M059J (cell line): ENCODE measurements at places on chromosomes 1 and 21. TPM values are rescaled to one million over a fixed set of nuclear protein-coding genes. Genes with fewer than 3 reads are reported as not detected.
A peak's percentile ranks its signal among the peaks of the same experiment; 100 is the strongest.

The CFHR1 gene
- not detected in 2 replicates for total RNA-seq

- DNase-seq: no peak
Observed at GRCh38 chr21:43728154-43728466, 9.2 kb downstream of the PDXK start.

DNA sequence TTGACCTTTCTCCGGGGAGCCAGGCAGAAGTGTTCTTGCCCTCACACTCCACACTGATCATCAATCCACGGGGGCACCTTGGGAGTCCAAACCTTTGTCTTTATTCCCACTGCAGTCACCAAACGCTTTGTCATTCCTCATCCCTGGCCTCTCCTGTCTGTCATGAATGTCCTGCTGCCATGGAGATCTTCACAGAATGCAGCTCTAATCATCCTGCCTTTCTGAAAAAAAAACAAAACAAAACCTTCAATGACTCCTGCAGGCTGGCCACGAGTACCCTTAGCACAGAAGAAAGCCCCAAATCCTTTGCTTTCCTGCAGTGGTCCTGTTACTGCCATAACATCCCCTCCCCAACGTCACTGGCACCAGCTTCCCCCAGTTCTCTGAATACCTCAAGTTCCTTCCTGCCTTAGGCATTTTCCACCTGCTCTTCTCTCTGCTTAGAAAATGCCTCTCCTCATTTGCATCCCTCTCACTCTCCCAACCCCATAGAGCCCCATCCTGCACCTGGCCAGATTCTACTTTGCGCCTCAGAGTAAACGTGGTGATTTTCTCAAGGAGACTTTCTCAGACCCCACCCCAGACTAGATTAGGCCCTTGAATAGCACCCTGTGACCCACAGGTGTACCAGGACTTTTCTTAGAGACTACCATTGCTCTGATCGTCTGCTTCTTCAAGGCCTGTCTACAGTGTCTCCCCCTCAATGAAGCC, 131.2 kb downstream of the AK5 start:
- peak; percentile 62 for DNase-seq

The LCE3E gene
- total RNA-seq: not detected in 2 replicates

GRCh38 chr1:211258310-211258755, 833 bp upstream of the RCOR3 start:
- DNase-seq: peak; percentile 84

The GBP6 gene
- 0.22 and 0.57 TPM in 2 replicates for total RNA-seq

GRCh38 chr1:231376101-231376500, 38.0 kb downstream of the SPRTN start:
- DNase-seq: peak; percentile 66

GRCh38 chr21:42490720-42491119, 5.3 kb downstream of the RSPH1 start:
- no peak for DNase-seq

The LCE2B gene
- not detected in 2 replicates for total RNA-seq

DNA sequence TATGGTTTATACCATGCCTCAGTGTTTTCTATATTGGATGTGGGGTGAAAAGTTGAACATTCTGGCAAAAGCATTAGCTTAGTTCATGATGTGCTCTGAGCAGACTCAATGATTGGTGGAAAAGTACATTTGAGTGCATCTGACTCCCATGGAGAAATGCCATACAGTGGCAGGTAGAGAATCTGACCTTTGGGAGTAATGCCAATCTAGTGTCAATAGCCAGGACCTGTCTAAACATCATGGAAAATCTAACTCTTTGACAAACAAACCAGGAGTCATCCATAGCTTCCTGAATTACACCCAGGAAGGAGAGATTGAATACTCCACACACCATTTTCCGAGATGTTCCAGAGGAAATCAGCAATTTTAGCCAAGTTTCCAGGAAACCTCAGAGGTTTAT, 51.0 kb downstream of the XCL1 start:
- no peak for DNase-seq

- DNase-seq: no peak
Observed at GRCh38 chr1:236837897-236838296, 42.8 kb downstream of the MTR start.

DNA sequence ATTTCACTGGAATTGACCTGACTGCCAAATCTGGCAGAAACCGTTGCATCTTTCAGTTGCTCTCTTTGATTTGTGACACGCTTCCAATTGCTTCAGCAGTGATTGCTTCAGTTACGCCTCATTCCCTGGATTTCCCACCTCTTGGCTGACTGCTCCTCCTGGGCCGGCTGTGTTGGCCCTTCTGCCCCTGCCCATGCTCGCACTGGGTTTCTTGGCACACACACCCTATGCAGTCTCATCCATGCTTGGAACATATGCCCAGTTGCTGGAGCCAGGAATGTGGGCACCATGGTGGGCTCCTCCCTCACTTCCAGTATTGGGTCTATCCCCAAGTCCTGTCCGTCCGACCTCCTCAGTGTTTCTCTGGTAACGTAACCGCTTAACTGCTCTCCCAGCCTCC, 2.2 kb upstream of the ZBTB21 start:
- no peak for DNase-seq

- peak; percentile 26 for DNase-seq
Observed at GRCh38 chr21:24045775-24046215, 1561.5 kb downstream of the MRPL39 start.

DNA sequence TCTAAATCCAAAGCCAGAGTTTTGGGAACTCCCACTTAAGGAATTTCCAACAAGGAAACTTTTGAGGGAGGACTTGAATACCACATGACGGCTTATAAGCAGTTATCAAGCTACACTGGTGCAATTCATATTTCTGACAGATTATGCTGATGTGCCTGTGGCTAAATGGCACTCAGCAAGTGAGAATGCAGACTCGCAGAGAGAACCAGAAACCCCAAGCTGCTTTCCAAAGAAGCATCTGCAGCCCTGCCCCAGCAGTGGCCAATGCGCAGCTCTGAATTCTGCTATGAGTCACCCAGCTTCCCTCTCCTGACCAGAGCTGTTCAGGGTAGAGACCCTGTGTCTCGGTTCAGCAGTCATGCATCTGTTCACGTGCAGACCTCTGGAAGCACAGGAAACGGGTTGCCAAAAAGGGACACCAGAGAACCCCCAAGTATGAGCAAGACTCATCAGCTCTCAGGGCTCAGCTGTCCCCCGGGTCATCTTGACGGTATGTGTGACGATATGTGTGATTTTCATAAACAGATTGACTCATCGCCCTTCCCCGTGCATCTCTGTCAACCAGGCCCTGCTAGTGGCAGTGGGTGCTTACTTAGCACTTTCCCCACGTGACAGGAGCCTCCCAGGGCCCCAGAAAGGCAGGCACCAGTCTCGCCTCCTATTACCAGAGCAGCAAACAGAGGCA, 76.3 kb downstream of the ITPKB start:
- peak; percentile 98 for DNase-seq

DNA sequence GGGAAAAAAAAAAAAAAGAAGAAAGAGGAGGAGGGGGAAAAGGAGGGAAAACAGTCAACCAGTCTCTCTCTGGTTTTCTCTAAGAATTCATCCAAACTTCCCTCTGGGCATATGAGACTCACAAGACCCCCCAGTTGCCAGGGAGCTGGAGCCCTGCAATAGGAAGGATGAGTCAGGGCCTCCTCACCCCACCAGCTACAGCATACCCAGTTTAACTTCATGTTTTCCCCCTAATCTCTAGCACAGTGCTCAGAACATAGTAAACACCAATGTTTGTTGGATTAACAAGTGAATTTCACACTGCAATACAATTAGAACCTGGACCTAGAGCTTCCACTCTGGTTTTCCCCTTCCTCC, 7.8 kb downstream of the F11R start:
- DNase-seq: peak; percentile 82

The GPR25 gene
- total RNA-seq: not detected in 2 replicates

DNA sequence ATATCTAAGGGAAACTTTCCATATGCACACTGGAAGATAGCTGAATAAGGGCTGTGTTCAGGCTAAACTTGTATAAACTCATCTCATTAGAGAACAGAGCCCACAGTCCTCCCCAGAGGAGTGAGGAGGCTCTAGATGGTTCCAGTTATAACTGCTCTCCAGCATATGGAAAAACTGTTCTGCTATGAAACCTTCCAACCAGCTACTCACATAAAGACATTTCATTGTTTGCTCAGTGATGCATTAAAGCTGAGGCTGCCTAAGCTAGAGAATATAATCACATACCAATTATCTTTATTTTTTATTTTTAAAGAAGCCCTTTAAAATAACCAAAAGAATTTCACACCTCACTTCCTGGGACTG, 13.3 kb downstream of the AHCYL1 start:
- DNase-seq: no peak

DNA sequence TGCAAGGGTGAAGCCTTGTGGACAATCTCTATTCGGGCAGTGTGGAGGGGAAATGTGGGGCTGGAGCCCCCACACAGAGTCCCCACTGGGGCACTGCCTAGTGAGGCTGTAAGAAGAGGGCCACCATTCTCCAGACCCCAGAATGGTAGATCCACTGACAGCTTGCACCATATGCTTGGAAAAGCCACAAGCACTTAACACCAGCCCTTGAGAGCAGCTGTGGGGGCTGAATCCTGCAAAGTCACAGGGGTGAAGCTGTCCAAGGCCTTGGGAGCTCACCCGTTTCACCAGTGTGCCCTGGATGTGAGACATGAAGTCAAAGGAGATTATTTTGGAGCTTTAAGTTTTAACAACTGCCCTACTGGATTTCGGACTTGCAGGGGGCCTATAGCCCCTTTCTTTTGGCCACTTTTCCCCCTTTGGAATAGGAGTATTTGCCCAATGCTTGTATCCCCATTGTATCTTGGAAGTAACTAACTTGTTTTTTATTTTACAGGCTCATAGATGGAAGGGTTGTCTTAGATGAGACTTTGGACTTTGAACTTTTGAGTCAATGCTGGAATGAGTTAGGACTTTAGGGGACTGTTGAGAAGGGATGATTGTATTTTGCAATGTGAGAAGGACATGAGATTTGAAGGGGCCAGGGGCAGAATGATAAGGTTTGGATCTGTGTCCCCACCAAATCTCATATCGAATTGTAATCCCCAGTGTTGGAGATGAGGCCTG, 16.3 kb upstream of the COL6A1 start:
- no peak for DNase-seq

GRCh38 chr1:42999308-42999707, 40.6 kb upstream of the SLC2A1 start:
- DNase-seq: peak; percentile 20

The MAST2 gene
- total RNA-seq: 14.2 and 15.7 TPM in 2 replicates

DNA sequence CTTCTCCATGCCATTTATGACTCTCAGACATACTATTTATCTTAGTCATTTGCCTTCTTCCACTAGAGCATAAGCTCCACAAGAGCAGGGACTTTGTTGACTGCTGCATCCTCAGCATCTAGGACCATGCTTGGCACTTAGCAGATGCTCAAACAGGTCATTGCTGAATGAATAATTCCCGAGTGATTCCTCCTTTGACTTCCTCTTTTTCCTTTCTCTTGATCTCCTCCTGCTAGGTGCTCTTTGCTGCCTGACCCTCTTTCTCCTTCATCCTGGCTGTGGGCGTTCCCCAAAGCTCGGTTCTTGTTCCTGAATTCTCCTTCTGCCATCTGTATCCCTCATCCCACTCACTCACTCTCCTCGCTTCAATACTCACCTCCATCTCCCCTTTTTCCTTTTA, 23.5 kb downstream of the SYT6 start:
- no peak for DNase-seq

GRCh38 chr1:65206836-65207235, 58.8 kb downstream of the AK4 start:
- DNase-seq: no peak

GRCh38 chr1:9589144-9589718, 520 bp downstream of the TMEM201 start:
- DNase-seq: peak; percentile 42

The PDZK1 gene
- total RNA-seq: 8.8 and 10.5 TPM in 2 replicates

DNA sequence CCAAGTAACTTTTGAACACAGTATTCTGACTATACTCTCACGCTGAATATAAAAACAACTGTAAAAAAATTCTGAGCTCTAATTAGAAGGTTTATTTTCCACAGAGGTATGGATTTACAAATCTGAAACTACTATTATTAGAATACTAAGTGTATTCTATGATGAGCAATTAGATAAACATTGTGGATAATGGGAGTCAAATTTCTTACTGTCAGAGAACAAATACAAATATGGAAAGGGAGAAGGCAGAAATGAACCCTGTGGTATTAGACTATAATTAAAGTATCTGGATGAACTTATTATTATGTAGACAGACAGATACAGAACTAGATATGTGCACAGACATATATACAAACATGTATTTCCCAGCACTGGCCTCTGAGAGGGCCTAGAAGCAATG, 22.6 kb downstream of the ALDH9A1 start:
- no peak for DNase-seq

GRCh38 chr1:94805912-94806311, 14.2 kb upstream of the SLC44A3 start:
- DNase-seq: peak; percentile 61

DNA sequence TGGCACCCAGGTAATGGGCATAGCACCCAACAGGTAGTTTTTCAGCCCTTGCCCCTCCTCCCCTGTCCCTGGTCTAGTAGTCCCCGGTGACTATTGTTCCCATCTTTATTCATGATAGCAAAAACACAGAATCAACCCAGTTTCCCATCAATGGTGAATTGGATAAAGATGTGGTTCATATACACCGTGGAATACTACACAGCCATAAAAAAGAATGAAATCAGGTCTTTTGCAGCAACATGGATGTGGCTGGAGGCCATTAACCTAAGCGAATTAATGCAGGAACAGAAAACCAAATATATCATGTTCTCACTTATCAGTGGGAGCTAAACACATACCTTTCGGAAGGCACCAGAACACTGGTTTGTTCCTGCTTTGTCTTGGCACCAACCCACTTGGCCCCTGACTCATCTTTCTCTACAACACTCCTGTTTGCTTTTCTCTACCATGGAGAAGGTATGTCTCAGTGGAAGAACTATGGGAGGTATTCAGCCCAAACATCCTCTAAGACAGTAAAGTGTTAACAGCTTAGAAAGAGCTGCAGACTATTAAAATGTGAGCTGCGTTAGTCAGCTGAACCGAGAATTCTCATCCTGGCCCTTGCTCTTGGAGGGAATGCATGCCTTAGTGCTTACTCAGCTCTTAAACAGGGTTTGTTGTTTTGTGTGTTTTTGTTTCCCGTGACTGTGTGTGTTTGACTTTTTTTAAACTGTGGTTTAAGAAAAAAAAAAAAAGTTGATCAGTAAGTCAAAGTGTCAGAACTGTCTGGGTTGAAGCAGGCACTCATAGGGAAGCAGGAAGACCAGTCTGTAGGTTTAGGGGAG, 203.0 kb downstream of the TOMM20 start:
- DNase-seq: peak; percentile 100
